NCI-H2227 treated with DMSO at 0.1 percent for 48 hours (cell line): ENCODE measurements at places on chromosomes 4 and X.

GRCh38 chr4:153126137-153126536, 78.1 kb upstream of the TRIM2 start:
- DNase-seq = no peak

- no peak for DNase-seq
These were observed 26.4 kb downstream of the NSG1 start for GRCh38 chr4:4413373-4413725.

- DNase-seq = no peak
These were observed 202.3 kb downstream of the BCOR start for GRCh38 chrX:39895218-39896110.

DNA sequence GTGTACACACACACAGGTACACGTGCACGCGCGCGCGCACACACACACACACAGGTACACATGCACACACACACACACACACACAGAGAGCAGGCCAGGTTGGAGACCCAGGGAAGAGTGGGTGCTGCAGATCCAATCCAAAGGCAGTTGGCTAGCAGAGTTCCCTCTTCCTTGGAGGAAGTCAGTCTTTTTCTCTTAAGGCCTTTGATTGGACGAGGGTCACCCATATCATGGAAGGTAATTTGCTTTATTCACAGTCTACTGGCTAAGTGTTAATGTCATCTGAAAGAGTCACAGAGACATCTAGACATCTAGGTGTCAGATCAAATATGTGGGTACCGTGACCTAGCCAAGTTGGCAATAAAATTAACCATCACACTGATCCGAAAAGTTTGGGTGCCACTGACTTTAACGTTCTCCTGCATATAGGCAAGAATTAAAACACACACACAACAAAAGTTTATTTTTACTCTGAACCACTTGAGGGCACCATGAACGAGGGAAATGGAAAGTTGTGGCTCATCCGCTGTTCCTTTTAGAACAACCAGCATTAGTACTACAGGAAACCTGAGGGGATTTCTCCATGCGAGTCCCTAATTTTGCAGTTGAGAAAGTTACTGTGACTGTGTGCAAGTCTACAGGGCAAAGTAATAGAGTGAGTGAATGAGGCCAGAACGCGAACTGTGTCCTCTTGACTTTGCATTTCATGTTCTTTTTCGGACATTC, 66.0 kb upstream of the STOX2 start:
- DNase-seq = peak; percentile 4

GRCh38 chr4:75630174-75630936, at the start of gene CDKL2:
Gene CDKL2, minus strand, starts transcription at chr4:75630528. Its CDS starts 4,540 bp downstream, at chr4:75625988.
- DNase-seq = peak; percentile 78

- no peak for DNase-seq
These were observed 211.1 kb upstream of the ZIC3 start for GRCh38 chrX:137354851-137355250.

GRCh38 chr4:72468904-72469502, 100.0 kb downstream of the ADAMTS3 start:
- no peak for DNase-seq

DNA sequence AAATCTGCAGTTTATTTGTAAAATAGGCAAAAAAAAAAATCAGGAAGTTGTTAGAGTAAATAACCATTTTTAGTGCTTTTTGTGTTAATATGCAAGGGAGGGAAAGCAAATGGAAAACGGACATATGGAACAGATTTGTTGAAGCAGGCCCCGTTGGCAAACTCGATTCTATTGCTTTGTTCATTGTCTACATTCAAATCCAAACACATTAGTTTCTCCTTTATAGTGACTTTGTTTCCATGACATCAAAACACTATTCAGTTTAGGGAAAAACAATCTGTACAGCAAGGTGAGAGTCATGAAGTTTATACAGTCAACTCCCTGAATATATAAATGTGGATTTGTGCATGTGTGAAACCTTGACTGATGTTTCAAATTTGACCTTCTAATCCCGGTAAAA, 142.2 kb downstream of the FAM47A start:
- DNase-seq = no peak

DNA sequence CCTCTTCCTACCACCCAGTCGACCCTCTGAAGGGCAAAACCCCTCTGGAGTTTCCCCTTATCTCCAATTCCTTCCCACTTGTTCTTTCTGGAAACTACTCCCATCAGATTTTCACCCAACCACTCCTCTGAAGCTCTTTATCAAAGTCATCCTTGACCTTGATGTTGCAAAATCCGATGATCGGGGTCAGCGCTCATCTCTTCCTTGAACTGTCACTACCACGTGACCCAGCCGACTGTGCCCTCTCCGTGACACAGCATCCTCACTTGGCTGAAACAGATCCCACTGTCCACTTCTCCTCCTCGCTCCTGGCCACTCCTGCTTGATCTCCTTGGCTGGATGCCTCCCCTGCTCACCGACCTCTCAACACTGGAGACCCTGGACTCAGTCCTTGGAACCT, 1.1 kb downstream of the CFAP99 start:
- no peak for DNase-seq

- peak; percentile 5 for DNase-seq
These were observed 101.6 kb downstream of the KLHL8 start for GRCh38 chr4:87118826-87119225.

- no peak for DNase-seq
These were observed 72.9 kb downstream of the CLNK start for GRCh38 chr4:10611673-10612072.

DNA sequence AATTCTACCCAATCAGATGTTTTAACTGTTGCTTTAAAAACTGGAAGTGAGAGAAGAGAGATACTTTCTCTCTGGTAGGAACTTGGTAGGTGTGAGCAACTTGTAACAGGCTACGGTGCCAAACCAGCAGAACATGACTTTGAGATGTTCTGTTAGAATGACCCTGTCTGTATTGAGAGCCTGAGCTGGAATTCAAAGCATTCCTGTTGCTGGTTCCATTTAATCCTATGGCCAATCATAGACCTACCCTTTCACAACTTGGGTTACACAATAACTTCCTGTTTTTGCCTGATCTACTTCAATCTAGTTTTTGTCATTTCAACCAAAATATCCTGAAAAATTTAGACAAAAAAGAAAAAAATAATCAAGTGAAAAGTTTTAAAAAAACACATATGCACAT, 1.7 kb upstream of the PRRG1 start:
- DNase-seq = no peak

DNA sequence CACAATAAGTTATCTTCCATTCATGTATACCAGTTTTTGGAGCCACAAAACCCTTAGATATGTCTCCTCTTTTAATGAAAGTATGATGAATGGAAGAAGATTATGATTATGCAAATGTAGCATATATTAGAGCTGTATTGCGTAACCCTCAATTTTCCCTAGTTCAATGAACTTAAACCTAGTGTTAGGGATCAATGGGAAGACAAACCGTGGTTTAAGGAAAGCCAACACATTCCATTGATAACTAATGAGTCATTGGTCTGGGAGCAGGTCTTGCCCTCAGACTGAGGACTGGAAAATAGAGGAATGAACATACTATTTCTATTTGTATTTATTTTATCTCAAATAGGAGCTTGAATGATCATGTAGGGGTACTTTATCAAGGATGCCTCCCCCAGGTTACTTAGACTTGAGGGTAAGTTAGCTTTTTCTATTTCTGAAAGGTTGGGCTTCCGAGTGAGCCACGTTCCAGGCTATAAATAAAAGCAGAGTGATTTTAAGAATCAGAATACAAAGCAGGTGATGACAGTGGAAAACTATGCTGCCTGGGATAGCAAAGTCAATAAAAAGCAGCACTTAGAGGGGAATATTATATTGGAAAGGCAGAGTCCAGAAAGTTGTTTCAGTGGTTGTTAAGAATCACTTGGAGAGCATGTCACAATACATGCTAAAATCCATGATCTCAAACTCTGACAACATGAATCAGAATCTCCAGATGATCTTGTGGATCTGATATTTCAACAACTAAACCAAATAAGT, 356.0 kb downstream of the ADAM29 start:
- DNase-seq = no peak

DNA sequence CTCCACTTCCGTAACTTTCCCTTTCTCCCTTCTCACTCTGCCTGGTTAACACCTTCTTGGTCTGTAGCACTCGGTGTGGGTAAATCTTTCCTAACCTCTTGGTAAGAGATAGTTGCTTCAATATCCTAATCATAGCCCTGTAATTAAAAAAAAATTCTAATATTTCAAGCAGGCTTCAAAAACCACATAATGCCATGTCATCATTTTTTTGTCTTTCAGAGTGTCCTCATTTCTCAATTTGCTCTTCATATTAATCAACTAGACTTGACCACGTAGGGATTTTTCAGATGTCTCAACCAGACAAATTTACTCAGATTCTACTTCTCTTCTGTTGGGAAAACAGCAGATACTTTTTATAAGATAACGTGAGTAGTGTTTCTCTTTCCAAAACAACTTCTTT, 91.0 kb downstream of the FREM3 start:
- no peak for DNase-seq

- DNase-seq = no peak
These were observed 2403.2 kb downstream of the ARAP2 start for GRCh38 chr4:33841120-33841519.

GRCh38 chr4:2390784-2391421, 27.5 kb downstream of the ZFYVE28 start:
- DNase-seq = no peak
